T-helper 1 cell (primary cell): ENCODE measurements at places on chromosomes 13 and 19.

DNA sequence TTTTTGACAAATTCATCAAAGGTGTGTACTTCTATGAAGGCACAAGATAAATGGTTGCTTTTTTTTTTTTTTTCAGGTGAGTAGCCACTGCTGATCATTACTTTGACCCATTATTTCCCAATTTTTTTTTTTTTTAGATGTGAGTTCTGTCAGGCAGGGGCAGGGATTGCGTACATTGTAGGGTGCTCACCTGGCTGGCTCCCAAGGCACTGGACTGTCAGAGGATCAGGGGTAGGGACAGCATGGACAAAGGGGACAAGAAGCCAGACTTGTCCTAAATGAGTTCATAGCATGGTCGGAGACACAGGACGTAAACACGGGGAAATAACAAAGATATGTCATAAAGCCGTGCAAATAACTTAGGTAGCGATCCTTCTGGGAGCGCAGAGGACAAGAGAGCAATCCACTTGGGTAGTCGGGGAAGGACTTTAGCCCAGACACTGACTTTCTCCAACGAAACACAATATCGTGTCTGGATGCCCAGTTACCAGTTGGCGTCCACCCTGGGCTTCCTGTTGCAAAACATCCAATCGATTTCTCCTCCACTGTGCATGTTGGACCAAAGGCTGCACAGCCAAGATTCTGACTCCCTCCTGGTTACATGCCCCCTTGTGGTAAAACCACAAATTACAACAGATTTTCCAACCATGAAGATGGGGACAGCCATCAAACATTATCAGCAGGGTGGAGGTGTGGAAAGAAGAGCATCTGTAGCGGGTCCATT lies 27.5 kb upstream of the KATNAL1 start:
- DNase-seq = no peak

GRCh38 chr19:480016-480855 lies 16.1 kb upstream of the MADCAM1 start:
- DNase-seq = no peak

DNA sequence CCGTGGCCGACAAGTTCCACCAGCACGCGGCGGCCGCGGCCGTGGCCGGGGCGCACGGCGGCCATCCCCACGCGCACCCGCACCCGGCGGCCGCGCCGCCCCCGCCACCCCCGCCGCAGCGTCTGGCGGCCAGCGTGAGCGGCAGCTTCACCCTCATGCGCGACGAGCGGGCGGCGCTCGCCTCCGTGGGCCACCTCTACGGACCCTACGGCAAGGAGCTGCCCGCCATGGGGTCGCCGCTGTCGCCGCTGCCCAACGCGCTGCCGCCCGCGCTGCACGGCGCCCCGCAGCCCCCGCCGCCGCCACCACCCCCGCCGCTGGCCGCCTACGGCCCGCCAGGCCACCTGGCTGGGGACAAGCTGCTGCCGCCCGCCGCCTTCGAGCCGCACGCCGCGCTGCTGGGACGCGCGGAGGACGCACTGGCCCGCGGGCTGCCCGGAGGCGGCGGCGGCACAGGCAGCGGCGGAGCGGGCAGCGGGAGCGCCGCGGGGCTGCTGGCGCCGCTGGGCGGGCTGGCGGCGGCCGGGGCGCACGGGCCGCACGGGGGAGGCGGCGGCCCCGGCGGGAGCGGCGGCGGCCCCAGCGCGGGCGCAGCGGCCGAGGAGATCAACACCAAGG lies 821 bp downstream of the ONECUT3 start:
- DNase-seq = no peak

DNA sequence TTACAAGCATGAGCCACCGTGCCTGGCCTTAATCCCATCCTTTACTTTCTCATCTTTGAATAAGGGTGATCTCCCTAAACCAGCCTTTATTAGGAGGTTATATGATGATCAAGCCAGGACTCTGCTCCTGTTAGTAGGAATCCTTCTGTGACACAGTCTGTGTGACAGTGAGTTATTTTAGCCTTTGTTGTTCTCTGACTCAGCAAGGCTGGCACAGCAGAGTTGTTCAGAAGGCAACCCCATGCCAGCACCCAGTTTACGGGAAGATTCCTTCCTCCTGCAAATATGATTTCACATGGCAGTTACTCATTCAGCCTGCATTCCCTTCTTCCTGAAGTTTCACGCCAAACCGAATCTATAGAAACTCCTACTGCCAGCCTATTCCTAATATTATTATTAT lies 10.5 kb upstream of the MIER2 start:
- DNase-seq = no peak

- no peak for DNase-seq
These were observed 3.3 kb upstream of the UQCR11 start for GRCh38 chr19:1608359-1609102.

DNA sequence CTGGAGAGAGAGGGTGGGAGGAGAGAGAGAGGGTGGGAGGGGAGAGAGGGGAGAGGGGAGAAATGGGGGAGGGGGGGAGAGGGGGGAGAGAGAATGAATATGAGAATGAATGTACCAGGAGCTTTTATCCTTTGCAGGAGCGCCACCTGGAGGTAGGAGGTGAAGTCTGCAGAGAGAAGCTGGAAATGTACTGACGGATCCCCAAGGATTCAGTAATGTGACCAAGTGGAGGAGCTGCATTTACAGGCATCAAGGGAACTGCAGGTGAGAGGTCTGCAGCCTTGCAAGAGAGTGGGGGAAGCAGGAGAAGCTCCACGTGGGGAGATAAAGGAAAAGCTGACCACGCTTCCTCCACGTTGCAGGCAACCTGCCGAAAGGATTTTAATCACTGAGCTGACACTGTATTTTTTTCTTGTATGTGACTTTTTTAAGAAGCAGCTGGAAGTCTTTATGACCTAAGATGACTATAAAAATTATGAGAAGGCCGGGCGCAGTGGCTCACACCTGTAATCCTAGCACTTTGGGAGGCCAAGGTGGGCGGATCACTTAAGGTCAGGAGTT lies 33.7 kb downstream of the VSTM1 start:
- peak; percentile 27 for DNase-seq

DNA sequence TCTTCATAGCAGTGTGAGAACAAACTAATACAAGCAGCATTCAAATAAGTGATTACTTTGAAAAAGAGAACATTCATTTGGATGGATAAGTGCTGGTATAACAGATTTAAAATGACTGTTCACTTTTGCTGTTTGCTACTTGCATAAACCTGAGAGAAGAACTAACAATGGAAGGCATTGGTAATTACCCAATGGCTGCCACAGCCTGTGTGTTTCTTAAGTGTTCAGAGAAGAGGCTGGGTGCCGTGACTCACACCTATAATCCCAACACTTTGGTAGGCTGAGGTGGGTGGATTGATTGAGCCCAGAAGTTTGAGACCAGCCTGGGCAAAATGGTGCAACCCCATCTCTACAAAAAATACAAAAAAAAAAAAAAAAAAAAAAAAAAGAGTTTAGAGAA lies 4.9 kb upstream of the TEX26 start:
- DNase-seq = no peak

- DNase-seq = no peak
These were observed 7.0 kb upstream of the TMC4 start for GRCh38 chr19:54179921-54180461.

DNA sequence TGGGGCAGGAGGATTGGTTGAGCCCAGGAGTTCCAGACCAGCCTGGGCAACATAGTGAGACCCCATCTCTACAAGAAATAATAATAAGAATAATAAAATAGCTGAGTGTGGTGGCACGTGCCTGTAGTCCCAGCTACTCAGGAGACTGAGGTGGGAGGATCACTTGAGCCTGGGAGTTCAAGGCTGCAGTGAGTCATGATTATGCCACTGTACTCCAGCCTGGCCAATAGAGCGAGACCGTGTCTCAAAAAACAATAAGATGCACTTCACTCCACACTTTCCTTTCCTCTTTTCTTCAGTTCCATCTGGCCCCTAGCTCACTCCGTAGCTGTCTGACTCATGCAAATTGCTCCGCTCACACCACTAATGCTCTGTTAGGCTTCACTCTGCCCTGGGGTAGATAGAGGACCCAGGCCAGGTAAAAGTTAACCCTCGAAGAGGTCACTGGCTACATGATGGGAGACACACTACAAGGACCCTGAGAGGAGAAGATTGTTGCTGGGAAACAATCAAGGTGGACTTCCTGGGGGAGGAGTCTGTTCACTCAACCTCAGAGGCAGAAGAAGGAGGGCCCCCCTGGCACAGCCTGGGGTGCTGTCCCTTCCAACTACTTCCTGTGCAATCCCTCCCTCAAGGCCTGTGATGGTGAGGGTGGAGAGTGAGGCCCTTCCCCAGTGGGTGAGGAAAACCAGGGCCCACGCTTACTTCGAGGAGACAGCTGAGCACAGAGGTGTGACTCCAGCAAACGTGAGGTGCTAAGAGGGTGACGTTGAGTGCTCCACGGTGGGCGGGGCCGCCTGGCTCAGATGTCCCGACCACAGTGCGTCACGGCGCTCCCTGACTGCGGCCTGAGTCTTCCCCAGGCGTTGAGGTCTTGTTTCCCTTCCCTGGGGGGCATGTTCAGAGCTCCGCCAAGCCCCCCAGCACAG lies 8.8 kb upstream of the TNFSF9 start:
- DNase-seq = peak; percentile 55

GRCh38 chr19:23002690-23003422 lies at the start of gene ZNF728:
Gene ZNF728, minus strand, starts transcription at chr19:23003176. Its CDS starts 146 bp downstream, at chr19:23003030.
- DNase-seq = no peak

GRCh38 chr13:81314461-81314860 lies 973.5 kb upstream of the SPRY2 start:
- no peak for DNase-seq

- no peak for DNase-seq
These were observed 89.8 kb upstream of the LSM14A start for GRCh38 chr19:34082289-34083077.

- DNase-seq = no peak
These were observed 17.5 kb downstream of the ZC3H13 start for GRCh38 chr13:46035066-46035465.
